ENCODE measurements at places on chromosomes 4 and X. TPM values are rescaled to one million over a fixed set of nuclear protein-coding genes. Genes with fewer than 3 reads are reported as not detected.

- H3K4me3 ChIP-seq: peak overlapping the region; percentile 52
- H3K27me3 ChIP-seq: no peaks in the 10 kb centered on the region
- no peak overlapping the region for H3K27ac ChIP-seq
- no peaks in the 10 kb centered on the region for H3K4me1 ChIP-seq
These were observed 692 bp upstream of the SLC9A7 start for GRCh38 chrX:46759645-46759974.

- H3K27ac ChIP-seq: no peak overlapping the region
- no peaks in the 10 kb centered on the region for H3K36me3 ChIP-seq
- no peak overlapping the region for H3K4me3 ChIP-seq
- no peaks in the 10 kb centered on the region for H3K4me1 ChIP-seq
- H3K27me3 ChIP-seq: no peaks in the 10 kb centered on the region
- no peak for DNase-seq
These were observed 580.8 kb upstream of the MAGEB2 start for GRCh38 chrX:29634516-29634915.

- no peaks in the 10 kb centered on the region for H3K27me3 ChIP-seq
- no peaks in the 10 kb centered on the region for H3K4me1 ChIP-seq
- H3K4me3 ChIP-seq: no peak overlapping the region
- DNase-seq: no peak
- no peak overlapping the region for H3K27ac ChIP-seq
These were observed 82.6 kb downstream of the FHDC1 start for GRCh38 chr4:153018684-153019083.

Gene MPP1
- total RNA-seq: 15.7 TPM

Gene STS
- total RNA-seq: 1.3 TPM

- H3K4me3 ChIP-seq: no peak overlapping the region
- no peak for DNase-seq
- no peaks in the 10 kb centered on the region for H3K27me3 ChIP-seq
These were observed 10.9 kb downstream of the MTMR1 start for GRCh38 chrX:150704030-150704613.

Data from T-cell (primary cell).